ENCODE measurements at places on chromosomes 2 and 18. TPM values are rescaled to one million over a fixed set of nuclear protein-coding genes. Genes with fewer than 3 reads are reported as not detected.

The HOXD1 gene
- total RNA-seq = not detected

The GPATCH11 gene
- 16.3 TPM for total RNA-seq

The C2orf78 gene
- not detected for total RNA-seq

The MC2R gene
- not detected for total RNA-seq

The PFN4 gene
- 1.6 TPM for total RNA-seq

The DYSF gene
- 1.6 TPM for total RNA-seq

The MAP3K19 gene
- 1.6 TPM for total RNA-seq

The LDLRAD4 gene
- 299 TPM for total RNA-seq

The AQP12B gene
- total RNA-seq = not detected

The CHST9 gene
- 2.5 TPM for total RNA-seq

The CRYGC gene
- total RNA-seq = not detected

The C1QL2 gene
- 1.6 TPM for total RNA-seq

The CAPN14 gene
- 4.1 TPM for total RNA-seq

The FTCDNL1 gene
- total RNA-seq = 3.1 TPM

The CYP27A1 gene
- total RNA-seq = 3.4 TPM

The CASP8 gene
- total RNA-seq = 0.63 TPM

The APOB gene
- total RNA-seq = 0.94 TPM

The RAPGEF4 gene
- 27.5 TPM for total RNA-seq

The NETO1 gene
- 44.1 TPM for total RNA-seq

The GAREM1 gene
- 33.5 TPM for total RNA-seq

The PLCD4 gene
- 2.2 TPM for total RNA-seq

The SOWAHC gene
- 34.1 TPM for total RNA-seq

The APCDD1 gene
- 18.8 TPM for total RNA-seq

The C2orf66 gene
- 1.3 TPM for total RNA-seq

The MARCO gene
- not detected for total RNA-seq

The CRYGD gene
- not detected for total RNA-seq

The CNGA3 gene
- 6.3 TPM for total RNA-seq

The SERPINB12 gene
- not detected for total RNA-seq

The SNTG2 gene
- total RNA-seq = 8.5 TPM

The TNFAIP6 gene
- not detected for total RNA-seq

The NXPH2 gene
- total RNA-seq = 26.9 TPM

The C18orf54 gene
- 13.5 TPM for total RNA-seq

The NT5DC4 gene
- not detected for total RNA-seq

The UGT1A5 gene
- total RNA-seq = not detected

The SIX3 gene
- 0.31 TPM for total RNA-seq

The DSG4 gene
- not detected for total RNA-seq

The SESTD1 gene
- 133 TPM for total RNA-seq

All from parietal lobe (tissue), 2 donors.